ENCODE measurements at places on chromosomes 7 and 10.

GRCh38 chr10:49571388-49571787, 32.5 kb upstream of the ERCC6 start:
- DNase-seq = no peak

- DNase-seq = no peak
Observed at GRCh38 chr7:11935905-11936304, 103.9 kb upstream of the THSD7A start.

- no peak for DNase-seq
Observed at GRCh38 chr7:92834507-92835260, 1.7 kb downstream of the CDK6 start.

DNA sequence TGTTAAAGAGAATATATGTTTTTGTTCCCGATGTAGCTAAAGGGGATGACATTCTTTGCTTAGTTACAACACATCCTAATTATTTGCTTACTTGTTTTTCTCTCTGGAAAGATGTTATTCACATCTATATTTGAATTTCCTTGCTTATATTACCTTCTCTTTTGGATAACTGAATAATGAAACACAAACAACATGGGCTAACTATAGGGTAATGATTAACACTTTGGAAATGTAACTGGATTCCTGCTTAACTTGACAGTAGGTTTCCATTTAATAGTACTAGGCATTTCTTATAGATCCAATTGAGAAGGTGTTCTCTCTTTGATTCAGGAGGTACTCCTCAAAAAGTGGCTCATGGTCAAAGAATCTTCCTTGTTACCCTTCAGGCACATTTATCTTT, 141.1 kb downstream of the CCSER2 start:
- no peak for DNase-seq

- DNase-seq = no peak
Observed at GRCh38 chr10:19958787-19959186, 142.6 kb downstream of the PLXDC2 start.

- no peak for DNase-seq
Observed at GRCh38 chr7:111083413-111083812, 7.5 kb upstream of the LRRN3 start.

- peak; percentile 5 for DNase-seq
Observed at GRCh38 chr7:128937647-128938543, at the start of gene IRF5. TSS of gene IRF5 (plus strand) at chr7:128937927. CDS start at chr7:128942082, 4,155 bp downstream.

- DNase-seq = no peak
Observed at GRCh38 chr7:80287400-80288174, 153.0 kb downstream of the GNAI1 start.

- DNase-seq = no peak
Observed at GRCh38 chr7:154918741-154919140, 84.2 kb downstream of the PAXIP1 start.

DNA sequence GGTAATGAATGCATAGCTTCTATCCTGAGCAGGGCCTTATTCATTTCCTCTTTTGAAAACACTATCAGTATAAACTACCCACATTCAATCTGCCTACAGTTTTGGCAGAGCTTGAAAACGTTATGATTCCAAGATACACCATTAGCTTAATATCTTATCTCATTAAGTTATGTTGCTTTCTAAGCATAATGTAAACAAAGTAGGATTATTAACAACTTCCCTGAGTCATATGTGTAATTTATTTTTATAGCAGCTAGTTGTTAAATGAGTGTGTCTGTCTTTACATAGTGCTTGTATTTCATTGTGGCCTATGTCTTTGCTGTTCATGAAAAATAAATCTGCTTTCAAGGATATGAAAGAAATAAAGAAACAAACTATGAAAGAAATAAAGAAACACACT, 106.2 kb upstream of the DLX6 start:
- DNase-seq = no peak
